Occipital lobe (tissue), 3 donors: ENCODE measurements at places on chromosomes 4 and X.

DNA sequence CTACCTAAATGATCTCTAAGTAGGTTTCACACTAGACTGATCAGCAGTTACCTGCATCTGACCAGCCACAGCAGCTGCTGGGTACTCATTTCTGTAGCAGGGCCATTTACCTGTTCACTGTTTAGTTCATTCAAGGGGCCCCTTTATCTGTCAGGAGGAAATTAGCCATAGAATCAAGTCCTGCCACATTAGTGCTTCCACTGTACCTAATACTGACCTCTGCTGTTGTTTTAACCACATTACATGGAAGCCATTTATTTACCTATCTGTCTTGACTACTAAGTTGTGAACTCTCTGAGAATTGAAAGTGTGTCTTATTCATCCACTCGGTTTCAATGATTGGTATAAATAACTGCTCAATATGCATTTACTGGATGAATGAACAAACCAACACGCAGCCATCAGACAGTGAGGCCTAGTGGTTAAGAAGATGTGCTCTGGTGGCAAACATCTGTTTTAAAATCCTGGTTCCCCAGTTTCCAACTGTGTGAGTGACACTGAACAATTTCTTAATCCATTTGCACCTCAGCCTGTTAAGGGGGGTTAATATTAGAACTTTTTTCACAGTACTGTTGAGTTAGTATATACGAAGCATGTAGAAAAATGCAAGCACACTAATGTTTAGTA, 30.0 kb upstream of the ANXA5 start:
- DNase-seq: no peak

DNA sequence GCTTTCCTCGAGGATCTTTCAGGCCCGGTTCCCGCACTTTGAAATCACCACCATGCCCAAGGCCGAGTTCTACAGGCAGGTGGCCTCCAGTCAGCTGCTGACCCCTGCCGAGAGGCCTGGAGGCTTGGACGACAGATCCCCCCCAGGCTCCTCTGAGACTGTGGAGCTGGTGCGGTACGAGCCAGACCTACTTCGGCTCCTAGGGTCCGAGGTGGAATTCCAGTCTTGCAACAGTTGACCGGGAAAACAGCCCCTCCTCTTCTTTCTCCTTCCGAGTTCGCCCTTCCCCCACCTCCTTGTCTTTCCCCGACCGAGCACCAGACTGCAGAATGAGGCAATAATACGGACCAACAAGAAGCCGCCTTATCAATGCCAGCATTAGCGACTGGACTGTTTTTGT, 54.4 kb downstream of the ELF4 start:
- no peak for DNase-seq

DNA sequence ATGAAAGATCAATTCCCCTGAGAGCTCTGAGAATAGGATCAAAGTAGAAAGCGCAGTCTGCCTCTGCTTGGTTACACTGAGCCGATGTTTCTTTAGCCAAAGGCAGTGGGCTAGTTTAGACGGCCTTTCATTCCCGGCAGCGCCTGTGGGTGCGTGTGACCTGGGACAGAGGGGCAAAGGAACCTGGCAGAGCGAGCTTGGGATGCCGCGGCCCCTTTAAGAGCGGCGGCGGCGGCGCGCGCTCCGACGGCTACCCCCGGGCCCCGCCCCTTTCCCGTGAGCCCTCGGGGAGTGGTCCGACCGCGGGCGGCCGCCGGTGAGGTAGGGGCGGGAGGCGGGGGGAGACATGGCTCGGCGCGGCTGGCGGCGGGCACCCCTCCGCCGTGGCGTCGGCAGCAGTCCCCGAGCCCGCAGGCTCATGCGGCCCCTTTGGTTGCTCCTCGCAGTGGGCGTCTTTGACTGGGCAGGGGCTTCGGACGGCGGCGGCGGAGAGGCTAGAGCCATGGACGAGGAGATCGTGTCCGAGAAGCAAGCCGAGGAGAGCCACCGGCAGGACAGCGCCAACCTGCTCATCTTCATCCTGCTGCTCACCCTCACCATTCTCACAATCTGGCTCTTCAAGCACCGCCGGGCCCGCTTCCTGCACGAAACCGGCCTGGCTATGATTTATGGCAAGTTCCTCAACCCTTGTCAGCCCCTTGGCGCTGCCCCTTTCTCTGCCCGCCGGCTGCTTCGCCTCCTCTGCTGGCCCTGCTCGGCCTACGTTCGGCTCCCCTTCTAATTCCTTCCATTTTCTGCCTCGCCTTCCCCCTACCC, at the start of gene SLC9A6:
Gene SLC9A6, plus strand, starts transcription at position 279 of the 816 bp plus-strand sequence. Its CDS starts 224 bp downstream, at position 503.
- DNase-seq: peak; percentile 21

DNA sequence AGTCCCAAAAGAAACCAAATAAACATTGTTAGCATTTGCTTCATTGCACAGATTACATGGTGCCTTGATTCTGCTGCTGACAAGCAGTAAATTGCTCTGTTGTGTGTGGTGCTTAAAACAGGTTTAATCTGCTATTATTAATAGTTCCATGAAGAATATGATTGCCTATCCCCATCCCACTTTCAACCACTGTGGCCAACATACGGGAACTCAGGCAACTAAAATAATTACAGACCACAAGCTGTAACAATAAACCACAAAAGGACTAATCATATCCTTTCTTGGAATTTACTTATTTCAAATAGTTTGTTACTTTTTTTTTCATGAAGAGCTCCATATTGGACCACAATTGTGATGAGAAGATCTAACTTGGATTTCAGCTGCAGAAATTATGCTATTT, 131.5 kb downstream of the PACRGL start:
- no peak for DNase-seq

DNA sequence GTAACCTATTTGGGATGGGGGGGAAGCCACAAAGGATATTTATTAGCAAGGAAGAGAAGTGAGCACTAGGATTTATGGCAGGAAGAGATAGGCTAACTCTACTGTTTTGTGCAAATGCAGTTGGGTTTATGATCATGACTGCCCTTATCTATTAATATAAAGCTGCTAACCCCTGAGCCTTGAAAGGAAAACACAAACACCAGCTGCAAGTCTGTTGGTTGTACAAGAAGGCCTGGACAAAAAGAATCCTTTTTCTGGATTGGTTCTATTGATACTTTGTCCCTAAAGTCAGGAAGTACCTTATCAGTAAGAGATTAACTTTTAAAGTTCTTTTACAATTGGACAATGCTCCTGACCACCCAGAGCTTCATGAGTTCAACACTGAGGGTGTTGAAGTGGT, 188.8 kb downstream of the LRBA start:
- no peak for DNase-seq

- DNase-seq: no peak
Measured at GRCh38 chr4:121978172-121978516, 26.3 kb upstream of the TRPC3 start.

GRCh38 chr4:40530961-40531635, 98.6 kb downstream of the RBM47 start:
- DNase-seq: no peak

- DNase-seq: no peak
Measured at GRCh38 chr4:17418010-17418409, 93.9 kb downstream of the QDPR start.
